Activated CD4-positive, alpha-beta memory T cell treated with anti-CD3 and anti-CD28 coated beads, Interleukin-2, amount 10 ng/mL, durations not matched to agents 7 days and 5 days (primary cell): ENCODE measurements at places on chromosomes 11 and 22. TPM values are rescaled to one million over a fixed set of nuclear protein-coding genes. Genes with fewer than 3 reads are reported as not detected.

DNA sequence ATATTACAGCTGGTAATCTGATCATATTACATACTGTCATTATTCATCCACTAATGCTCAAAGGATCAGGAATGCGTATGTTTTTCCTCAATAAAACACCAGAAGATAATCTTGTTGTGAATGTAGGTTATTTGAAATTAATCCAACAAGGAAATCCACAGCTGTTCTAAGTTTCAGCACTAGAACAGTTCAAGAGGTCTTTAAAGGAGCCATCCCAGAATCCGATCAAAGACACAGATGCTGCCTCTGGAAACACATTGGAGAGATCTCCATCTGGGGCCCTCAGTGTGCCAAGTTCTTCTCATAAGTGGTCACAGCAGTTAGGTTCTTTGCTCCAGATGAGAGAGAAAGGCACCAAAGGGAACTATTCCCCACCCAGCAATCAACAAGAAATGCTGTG is 1955.1 kb upstream of the RAG2 start:
- no peak for DNase-seq
- no peak overlapping the region for H3K4me3 ChIP-seq
- H3K27me3 ChIP-seq: no peaks in the 10 kb centered on the region
- H3K36me3 ChIP-seq: no peaks in the 10 kb centered on the region
- no peaks in the 10 kb centered on the region for H3K4me1 ChIP-seq

- H3K4me1 ChIP-seq: no peaks in the 10 kb centered on the region
- H3K27ac ChIP-seq: no peak overlapping the region
- H3K4me3 ChIP-seq: no peak overlapping the region
- no peaks in the 10 kb centered on the region for H3K36me3 ChIP-seq
These were observed 26.9 kb upstream of the PGM2L1 start for GRCh38 chr11:74425100-74425499.

DNA sequence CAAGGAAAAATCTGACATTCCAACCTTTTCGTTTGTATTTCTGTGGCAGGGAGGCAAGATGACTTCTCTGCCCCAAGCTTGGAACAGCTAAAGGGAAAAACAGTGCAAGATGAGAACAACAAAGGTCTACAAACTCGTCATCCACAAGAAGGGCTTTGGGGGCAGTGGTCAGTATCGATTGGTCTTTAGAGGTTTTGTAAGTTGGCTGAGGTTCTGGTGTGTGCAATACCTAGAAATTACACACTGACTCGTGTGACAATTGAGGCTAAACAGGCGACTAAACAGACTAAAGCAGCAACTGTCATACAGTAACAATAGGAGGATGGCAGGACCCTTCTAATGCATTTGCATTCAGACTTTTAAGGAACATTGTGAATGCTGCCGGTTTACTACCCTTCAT is 994 bp downstream of the DEPDC5 start:
- DNase-seq: no peak
- peak overlapping the region; percentile 92 for H3K4me3 ChIP-seq
- peaks cover 6% of the 10 kb centered on the region for H3K36me3 ChIP-seq

DNA sequence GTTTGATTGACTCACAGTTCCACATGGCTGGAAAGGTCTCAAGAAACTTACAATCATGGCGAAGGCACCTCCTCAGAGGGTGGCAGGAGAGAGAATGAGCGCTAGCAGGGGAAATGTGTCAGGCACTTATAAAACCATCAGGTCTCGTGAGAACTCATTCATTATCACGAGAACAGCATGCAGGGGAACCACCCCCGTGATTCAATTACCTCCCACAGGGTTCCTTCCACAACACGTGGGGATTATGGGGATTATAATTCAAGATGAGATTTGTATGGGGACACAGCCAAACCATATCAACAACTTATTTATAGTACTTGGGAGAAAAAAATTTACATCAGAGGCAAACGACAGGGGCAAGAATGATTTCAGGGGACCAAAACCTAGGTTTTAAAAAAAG is 3.0 kb downstream of the ME3 start:
- H3K4me3 ChIP-seq: no peak overlapping the region
- peaks cover 72% of the 10 kb centered on the region for H3K27me3 ChIP-seq
- H3K27ac ChIP-seq: no peak overlapping the region
- H3K36me3 ChIP-seq: no peaks in the 10 kb centered on the region

GRCh38 chr11:21861314-21861713 is 331.6 kb upstream of the ANO5 start:
- no peaks in the 10 kb centered on the region for H3K4me1 ChIP-seq
- no peak overlapping the region for H3K27ac ChIP-seq
- H3K27me3 ChIP-seq: no peaks in the 10 kb centered on the region

- DNase-seq: no peak
- H3K4me1 ChIP-seq: peaks cover 17% of the 10 kb centered on the region
- H3K27me3 ChIP-seq: no peaks in the 10 kb centered on the region
- H3K27ac ChIP-seq: no peak overlapping the region
- no peak overlapping the region for H3K4me3 ChIP-seq
These were observed 83.1 kb downstream of the TBC1D22A start for GRCh38 chr22:46845296-46846149.

Gene LRRC55
- not detected for total RNA-seq

GRCh38 chr11:83025267-83025704 is 46.4 kb downstream of the RAB30 start:
- H3K27ac ChIP-seq: no peak overlapping the region
- H3K36me3 ChIP-seq: no peaks in the 10 kb centered on the region
- DNase-seq: no peak
- H3K4me1 ChIP-seq: peaks cover 15% of the 10 kb centered on the region
